Kidney capillary endothelial cell (primary cell): ENCODE measurements at places on chromosomes 12 and 14.

GRCh38 chr12:54051026-54051842 lies 2.4 kb upstream of the HOXC4 start:
- no peak for DNase-seq

DNA sequence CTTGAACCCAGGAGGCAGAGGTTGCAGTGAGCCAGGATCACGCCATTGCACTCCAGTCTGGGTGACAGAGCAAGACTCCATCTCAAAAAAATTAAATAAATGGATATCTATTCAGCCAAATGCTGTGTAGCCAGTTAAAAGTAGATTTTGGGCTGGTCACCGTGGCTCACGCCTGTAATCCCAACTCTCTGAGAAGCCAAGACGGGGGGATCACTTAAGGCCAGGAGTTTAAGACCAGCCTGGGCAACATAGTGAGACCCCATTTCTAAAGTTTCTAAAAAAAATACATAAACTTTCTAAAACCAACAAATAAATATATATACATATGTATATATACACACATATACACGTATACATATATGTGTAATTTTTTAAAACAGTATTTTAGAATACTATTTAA lies 188.8 kb downstream of the FBXL14 start:
- no peak for DNase-seq

DNA sequence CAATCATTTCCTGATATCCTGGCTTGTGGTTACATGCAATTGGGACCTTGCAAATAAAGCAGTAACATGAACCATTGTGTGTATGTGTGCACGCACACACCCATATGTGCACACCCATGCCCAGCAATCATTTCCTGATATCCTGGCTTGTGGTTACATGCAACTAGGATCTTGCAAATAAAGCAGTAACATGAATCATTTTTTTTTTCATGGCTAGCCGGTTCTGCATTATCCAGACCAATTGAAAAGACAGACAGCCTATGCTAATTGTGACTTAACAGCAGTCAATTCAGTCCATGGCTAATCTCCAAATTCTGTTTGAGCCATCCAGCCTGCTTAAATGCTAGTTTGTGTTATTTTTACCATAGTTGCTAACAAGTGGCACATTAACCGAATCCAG lies 134.3 kb downstream of the TTC7B start:
- DNase-seq: no peak

DNA sequence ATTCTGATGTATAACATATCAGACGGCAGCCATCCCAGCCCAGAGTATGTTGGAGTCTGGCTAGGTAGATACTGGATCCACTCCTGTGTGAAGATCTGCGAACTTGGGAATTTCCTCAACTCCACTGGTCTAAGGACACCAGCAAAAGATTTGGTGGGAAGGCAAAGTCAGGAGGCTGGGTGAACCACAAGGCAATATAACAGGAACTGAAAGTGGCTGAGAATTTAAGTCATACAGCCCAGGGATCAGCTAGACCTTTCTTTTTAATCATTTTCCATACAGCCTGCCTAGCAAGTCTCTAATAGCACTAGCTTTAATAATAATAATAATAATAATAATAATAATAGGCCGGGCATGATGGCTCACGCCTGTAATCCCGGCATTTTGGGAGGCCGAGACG lies 34.8 kb downstream of the BRAP start:
- no peak for DNase-seq

DNA sequence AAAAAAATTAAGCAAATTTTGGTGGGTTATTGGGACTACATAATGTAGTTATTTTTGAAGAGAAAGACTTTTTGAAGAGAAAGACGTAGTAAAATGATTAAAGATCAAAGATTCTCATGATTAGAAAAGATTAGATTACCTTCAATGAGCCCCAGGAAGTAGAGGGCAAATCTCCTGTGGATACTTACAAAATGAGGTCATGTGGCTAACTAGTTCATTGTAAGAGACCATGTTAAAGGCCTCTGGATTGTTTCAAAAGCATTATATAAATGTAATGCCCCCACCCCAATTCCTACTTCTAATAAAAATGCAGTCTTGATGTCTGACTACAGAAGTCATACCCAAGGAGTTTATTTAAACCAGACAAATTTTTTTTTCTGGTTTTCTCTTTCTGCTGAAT lies 93.3 kb downstream of the ERGIC2 start:
- DNase-seq: no peak

GRCh38 chr12:59624732-59625460 lies 29.1 kb downstream of the SLC16A7 start:
- no peak for DNase-seq
